ENCODE measurements at places on chromosomes 13 and 19.

- DNase-seq, result peak; percentile 85
These were observed 2.7 kb downstream of the ADGRE5 start for GRCh38 chr19:14383661-14384555.

- DNase-seq, result no peak
These were observed at the start of gene KMT2B for GRCh38 chr19:35717665-35718344. KMT2B (plus strand) TSS chr19:35718003; CDS start chr19:35718019, 16 bp downstream.

DNA sequence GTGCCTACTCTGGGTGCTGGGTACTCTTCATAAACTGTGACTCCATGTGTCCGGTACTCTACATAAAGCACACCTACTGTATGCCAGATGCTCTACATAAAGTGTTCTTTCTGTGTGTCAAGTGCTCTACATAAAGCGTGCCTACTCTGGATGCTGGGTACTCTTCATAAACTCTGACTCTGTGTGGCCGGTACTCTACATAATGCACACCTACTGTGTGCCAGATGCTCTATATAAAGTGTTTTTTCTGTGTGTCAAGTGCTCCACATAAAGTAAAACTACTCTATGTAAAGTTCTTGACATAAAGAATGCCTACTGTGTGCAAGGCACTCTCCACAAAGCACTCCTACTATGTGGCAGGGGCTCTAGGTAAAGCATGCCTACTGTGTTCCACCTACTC, 1.8 kb upstream of the CYP4F11 start:
- no peak for DNase-seq

- no peak for DNase-seq
These were observed 16.2 kb downstream of the ZNF71 start for GRCh38 chr19:56611288-56611687.

GRCh38 chr13:46396341-46396740, 9.3 kb upstream of the RUBCNL start:
- no peak for DNase-seq

GRCh38 chr13:112842931-112843391, 126.1 kb upstream of the MCF2L start:
- DNase-seq, result no peak

DNA sequence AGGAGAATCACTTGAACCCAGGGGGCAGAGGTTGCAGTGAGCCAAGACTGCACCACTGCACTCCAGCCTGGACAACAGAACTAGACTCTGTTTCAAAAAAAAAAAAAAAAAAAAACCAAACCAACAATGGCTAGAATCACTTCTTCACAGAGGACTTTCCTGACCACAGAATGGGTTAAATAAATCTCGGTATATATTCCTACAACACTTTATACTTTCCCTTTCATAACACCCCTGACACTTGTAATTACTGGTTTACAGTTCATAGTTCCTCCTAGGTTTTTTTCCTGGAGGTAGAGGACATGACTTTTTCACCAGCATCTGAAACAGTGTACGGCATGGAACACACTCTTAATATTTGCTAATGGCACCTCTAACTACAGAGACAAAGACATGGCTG, 31.4 kb downstream of the ZDHHC20 start:
- DNase-seq, result no peak

DNA sequence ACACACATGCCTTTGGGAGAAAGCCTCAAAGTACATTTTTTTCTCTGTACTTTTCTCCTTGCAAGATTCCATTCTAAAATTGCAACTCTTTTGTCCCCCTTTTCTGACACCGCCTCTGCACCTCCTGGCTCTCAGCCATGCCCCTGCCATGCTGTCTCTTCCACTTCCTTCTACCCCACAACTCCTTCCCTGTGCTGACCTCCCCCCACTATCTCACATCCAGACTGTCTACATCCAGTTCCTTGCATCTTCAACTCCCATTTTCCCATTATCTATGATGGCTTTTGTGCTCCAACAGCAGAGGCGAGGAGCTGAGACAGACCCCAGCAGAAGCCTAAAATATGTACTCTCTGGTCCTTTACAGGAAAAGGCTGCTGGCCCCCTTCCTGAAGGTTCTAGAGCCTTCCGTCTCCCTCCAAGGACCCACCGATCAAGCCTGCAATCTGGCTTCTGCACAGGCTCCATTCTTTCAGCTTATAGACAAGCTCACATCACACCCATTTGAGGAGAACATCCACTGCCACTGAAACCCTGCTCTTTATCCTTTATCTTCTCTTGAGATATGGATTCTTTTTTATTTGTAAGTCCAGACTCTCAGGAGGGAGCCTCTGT, 50.2 kb downstream of the RFX2 start:
- no peak for DNase-seq

DNA sequence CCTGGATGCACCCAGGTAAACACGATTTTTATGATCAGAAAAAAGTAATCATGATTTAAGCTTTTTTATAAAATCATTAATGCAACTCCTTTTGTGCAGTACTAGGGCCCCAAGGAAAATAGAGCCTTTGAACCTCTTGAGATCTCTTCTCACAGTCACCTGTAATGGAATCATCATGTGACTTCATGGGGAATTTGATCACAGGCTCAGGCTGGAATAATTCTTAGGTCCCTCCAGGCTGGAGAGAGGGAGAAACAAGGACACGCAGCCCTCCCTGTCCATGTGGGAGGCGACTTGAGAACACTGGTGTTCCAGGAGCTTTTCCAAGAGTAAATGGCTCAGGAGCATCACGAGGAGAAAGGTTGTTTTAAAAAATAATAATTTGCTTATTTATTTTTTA, 156.1 kb downstream of the NUFIP1 start:
- no peak for DNase-seq

GRCh38 chr19:34662919-34663318, 14.0 kb downstream of the SCGB2B2 start:
- DNase-seq, result no peak

DNA sequence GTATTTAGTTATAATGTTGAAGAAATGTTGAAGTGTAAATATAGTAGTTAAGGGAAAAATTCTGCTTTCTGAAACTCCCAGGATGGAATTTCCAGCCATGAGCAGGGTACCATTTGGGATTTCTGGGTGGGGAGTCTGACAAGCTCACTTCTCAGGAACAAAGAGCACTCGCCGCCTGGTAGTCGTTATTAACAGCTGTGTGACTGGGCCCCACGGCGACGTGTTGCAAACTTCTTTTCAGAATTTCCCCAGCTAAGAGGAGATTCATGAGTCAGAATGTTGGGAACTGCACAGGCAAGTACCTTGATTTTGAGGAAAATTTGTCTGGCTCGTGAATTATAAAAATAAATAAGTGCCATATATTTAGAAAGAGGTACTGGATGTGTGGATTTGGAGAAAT, 103.7 kb downstream of the LACC1 start:
- no peak for DNase-seq

DNA sequence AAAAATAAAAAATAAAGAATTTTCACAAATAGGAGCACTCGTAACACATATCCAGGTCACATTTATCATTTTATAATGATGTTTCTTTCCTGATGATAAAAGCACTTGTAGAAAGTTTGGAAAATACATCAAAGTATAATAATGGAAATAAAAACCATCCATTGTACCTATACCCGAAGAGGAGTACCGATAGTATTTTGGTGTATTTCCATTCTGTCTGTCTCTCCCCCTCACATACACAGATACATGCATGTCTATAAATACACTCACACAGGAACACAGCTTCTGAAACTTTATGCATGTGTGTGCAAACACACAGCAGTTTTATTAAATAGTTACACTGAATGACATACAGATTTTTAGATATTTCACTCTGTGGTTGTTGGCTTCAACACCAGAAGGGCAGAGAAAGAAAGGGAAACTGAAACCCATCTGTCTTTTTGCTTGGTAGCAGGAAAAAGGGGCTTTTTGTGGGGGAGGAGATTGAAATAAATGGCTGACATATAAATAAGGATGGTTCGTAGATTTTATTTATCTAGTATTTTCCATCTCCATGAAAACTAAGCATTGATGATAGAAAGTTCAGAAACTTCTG, 114.8 kb downstream of the LRCH1 start:
- DNase-seq, result no peak

GRCh38 chr19:33796164-33796875, at the start of gene KCTD15:
KCTD15 (plus strand) TSS chr19:33796870; CDS start chr19:33800455, 3,585 bp downstream.
- peak; percentile 80 for DNase-seq

DNA sequence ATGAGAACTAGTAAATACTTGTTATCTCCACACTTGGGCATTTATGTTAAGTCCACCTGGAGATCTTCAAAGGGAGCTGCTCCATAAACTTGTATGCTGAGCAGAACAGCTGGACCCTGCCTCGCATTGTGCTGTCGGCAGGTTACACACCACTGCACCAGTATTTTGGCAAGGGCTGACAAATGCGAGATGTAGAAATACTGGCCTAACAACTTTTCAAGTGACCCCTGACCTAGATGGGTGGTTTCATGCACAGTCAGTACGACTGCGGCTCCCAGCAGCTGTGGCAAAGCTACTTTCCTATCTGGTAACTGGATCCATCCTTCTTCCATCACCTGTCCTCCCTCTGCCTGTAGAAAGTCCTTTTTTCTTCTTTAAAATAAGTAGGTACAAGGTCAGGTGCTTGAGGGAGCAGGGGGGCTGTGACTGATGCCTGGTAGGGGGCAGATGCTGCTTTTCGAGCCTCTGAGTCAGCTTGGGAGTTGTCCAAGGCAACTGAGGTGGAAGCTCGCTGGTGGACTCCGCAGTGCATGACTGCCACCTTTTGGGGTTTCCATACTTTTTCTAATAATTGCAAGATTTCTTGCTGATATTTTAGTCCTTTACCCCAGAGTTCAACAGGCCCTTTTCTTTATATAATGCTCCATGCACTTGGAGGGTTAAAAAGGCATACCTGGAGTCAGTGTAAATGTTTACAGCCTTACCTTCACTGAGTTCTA, 86.8 kb downstream of the SLC25A15 start:
- no peak for DNase-seq

- no peak for DNase-seq
These were observed 75.5 kb downstream of the OLFM4 start for GRCh38 chr13:53104136-53104535.

DNA sequence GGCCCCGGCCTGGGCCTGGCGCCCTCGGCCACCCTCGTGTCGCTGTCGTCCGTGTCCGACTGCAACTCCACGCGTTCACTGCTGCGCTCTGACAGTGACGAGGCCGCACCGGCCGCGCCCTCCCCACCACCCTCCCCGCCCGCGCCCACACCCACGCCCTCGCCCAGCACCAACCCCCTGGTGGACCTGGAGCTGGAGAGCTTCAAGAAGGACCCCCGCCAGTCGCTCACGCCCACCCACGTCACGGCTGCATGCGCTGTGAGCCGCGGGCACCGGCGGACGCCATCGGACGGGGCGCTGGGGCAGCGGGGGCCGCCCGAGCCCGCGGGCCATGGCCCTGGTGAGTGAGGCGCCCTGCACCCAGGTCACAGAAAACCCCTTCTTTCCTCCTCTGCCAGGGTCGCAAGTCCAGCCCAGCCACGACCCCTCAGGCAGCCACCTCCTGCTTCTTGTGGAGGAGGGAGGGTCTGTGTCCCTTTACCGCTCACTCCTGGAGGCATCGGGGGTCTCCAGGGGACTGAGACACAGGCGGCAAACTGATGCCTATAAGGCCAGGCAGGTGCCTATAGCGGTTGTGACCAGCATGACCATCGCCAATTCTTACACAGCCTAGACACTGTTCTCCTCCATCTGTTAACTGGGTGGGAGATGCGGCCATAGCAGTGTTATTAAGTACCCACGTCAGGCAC, 4.2 kb downstream of the TTC9B start:
- no peak for DNase-seq

DNA sequence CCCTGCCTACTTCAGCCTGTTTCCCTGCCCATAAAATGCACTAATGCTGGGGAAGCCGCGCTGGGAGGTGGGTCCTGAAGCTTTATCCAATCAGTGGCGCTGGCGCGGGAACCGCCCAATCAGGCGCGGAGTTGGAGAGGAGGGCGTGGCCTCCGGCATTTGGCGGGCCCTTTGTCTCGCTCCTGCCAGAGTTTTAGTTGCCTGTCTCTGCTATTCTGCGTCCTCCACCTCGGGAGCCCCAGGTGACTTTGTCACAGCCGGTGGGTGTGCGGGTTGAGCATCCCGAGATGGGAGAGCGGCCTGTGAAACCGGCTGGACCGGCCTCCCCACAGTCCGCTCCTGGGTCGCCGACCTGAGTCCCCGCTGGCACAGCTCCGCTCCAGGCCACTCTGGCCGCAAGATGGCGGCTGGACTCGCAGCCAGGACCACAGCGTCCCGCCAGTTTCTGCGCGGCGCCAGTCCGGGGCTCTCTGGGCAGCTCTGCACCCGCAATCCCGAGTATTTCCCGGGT, 30.7 kb upstream of the ZNF429 start:
- DNase-seq, result peak; percentile 95

- DNase-seq, result no peak
These were observed 719.8 kb downstream of the SLITRK1 start for GRCh38 chr13:83162493-83162892.

- peak; percentile 22 for DNase-seq
These were observed 589.3 kb upstream of the ARGLU1 start for GRCh38 chr13:107157271-107157670.

DNA sequence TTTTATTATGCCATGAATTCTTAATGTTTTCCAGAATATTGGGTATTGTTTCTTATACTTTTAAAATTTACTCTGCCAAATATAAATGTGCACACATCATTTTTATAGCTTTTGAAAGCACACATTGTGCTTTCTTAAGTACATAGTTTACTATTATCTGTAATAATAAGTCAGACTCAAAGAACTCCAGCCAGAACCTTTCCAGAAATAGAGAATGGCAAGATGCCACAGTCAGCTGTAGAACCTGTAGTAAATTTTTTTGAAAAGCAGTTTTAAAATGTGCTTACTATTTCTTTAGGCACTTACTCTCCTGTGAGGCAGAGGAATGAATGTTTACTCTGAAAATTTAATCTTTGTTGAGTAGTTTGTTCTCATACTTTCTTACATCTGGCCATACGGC, 1287.1 kb downstream of the PCDH9 start:
- DNase-seq, result peak; percentile 13

DNA sequence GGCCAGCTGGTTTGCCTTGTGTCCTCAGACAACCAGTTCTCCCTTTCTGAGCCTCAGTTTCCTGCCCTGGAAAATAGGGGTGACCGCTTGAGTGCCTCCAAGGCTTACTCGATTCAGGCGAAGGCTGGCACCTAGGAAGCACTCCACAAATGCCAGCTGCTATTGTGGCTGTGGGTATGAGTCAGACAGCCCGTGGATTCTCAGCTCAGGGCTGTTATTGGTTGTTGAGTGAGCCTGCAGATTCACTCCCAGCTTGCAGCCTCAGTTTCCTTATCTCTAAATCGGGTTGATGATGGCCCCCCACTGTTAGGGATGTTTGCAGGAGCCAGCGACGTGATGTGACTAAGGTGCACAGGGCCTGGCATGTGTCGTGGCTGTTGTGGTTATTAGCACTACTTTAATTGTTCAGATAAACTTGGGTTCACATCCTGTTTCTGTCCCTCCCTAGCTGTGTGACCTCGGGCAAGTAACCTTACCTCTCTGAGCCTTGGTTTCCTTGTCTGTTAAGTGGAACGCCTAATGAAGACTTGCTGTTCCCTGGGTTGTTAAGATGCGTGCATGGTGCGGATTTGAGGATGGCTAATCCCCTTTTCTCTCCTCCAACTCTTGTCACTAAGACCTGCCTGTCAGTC, 2.4 kb downstream of the MARK4 start:
- no peak for DNase-seq

GRCh38 chr19:35142606-35143230, 337 bp upstream of the FXYD7 start:
- DNase-seq, result peak; percentile 53

GRCh38 chr19:13260883-13261653, 110.9 kb downstream of the IER2 start:
- DNase-seq, result no peak

- DNase-seq, result no peak
These were observed 330.1 kb downstream of the UQCRFS1 start for GRCh38 chr19:28882818-28883217.
